ENCODE measurements at places on chromosomes 1 and 21.
A peak's percentile ranks its signal among the peaks of the same experiment; 100 is the strongest.

DNA sequence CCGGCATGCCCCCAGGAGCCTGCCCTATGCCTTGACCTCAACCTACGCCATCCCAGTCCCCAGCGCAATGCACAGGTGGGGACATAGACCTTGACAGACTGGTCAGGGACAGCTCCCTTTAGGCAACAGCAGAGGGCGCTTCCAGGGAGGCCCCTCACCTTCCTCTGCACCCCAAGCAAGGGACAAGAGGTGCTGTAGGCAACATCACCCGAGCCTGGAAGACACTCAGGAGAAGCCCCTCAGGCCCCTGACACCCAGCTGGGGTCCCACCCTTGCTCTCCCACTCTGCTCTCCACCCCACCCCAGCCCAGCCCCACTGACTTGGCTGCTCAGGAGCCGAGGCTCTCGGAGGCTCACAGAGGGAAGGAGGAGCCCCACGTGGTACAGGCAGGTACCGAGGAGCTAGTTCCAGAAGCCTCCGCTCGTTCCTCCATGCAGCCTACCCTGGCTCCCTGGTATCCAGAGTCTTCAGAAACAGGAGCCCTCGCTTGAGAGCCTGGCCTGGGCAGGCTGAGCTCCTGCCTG, 2.4 kb upstream of the WNT3A start:
- peak; percentile 40 for ATAC-seq

- no peak for ATAC-seq
Measured at GRCh38 chr1:47745715-47746609, 251.2 kb downstream of the TRABD2B start.

- ATAC-seq: no peak
Measured at GRCh38 chr1:54480525-54480848, 67.5 kb upstream of the ACOT11 start.

GRCh38 chr21:45531393-45532215, 10.6 kb downstream of the SLC19A1 start:
- no peak for ATAC-seq

- ATAC-seq: no peak
Measured at GRCh38 chr21:17682924-17683323, 70.2 kb upstream of the BTG3 start.

DNA sequence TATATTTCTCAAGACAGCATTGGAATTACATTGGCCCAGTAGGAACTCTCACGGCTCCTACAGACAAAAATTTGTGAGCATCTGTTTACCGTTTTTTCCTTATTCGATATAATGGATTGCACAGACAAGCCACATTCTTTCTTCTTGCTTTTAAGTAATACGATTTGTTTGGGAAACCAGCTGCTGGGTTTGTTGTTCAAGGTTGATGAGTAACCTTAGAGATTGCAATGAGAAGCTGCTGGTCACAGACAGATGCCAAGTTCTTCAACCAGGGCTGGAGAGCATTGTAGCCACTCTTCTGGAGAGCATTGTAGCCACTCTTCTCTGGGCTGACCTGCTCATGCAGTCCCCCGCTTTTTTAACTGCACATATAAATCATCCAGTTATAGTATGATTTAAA, 1.4 kb upstream of the MIA3 start:
- no peak for ATAC-seq

Data from esophagus mucosa (tissue), 1 donor.